ENCODE measurements at places on chromosomes 3 and 15. TPM values are rescaled to one million over a fixed set of nuclear protein-coding genes. Genes with fewer than 3 reads are reported as not detected.
A peak's percentile ranks its signal among the peaks of the same experiment; 100 is the strongest.

DNA sequence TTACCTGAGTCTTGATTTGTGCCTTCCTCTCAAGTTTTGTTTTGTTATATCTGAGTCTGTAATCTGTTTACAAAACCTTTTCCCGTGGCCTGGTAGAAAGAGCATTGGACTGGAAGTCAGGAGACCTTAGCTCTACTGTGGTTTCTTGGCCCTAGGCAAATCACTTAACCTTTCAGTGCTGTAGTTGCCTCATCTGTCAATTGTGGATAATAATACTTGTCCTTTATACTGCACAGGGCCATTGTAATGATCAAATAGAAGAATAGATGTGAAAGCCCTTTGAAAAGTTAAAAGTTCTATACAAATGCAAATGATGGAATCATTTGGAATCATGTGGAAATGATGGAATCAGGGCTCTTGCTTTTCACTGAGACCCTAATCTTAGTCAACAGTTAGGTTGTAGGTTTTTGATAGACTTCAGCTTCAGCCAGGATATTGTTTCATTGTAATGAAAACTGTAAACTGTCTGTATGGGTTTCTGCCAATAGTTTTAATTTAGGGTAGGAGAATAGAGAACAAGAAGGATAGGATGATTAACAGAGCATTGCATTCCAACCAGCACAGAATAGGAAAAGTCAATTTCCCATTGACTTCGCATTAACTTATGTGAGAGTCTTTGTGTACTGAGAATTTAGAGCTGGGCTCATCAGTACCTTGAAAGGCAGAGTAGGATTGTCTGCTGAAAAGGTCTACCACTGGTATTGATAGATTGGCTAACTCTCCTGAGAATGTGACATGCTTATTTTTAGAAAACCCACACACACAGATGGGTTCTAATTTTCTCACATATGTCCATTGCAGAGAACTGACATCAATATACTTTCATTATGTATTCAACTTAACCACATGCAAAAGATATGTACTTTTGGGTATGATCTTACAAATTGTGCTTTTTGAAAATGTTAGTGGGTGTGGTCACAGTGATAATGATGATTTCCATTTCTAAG lies 21.8 kb downstream of the MAP2K5 start:
- no peak for DNase-seq

SPATA12 gene
- total RNA-seq = 0.10 TPM

DNA sequence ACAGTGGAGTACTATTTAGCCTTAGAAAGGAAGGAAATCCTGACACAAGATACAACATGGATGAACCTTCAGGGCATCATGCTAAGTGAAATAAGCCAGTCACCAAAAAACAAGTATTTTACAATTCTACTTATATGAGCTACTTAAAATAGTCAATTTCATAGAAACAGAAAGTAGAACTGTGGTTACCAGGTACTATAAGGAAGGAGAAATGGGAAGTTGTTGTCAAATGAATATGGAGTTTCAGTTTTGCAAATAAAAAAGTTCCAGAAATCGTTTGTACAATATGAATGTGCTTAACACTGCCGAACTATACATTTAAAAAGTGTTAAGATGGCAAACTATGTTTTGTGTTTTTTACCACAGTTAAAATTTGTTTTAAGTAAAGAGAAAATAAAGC lies 26.8 kb downstream of the TRANK1 start:
- DNase-seq = no peak

DNA sequence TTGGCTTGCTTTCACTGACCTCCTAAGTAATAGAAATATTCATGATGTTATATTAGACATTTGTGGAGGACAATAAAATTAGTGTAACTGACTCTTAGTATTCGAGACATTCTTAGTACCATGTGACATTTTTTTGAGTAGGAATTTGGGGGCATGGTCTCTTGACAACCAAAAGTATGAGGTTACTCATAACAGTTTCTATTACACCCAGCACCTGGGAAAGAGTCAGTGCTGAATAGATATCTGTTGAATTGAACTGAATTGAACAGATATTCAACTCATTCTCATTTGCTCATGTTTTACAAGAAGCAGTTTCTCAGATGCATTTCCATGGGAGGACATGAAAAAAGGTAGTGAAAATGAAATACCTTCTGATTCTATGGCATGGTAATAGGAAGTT lies 84.4 kb downstream of the CMSS1 start:
- DNase-seq = peak; percentile 56

Data from renal cortical epithelial cell (primary cell).